Jurkat, Clone E6-1 (cell line): ENCODE measurements at places on chromosomes 7 and 10.

DNA sequence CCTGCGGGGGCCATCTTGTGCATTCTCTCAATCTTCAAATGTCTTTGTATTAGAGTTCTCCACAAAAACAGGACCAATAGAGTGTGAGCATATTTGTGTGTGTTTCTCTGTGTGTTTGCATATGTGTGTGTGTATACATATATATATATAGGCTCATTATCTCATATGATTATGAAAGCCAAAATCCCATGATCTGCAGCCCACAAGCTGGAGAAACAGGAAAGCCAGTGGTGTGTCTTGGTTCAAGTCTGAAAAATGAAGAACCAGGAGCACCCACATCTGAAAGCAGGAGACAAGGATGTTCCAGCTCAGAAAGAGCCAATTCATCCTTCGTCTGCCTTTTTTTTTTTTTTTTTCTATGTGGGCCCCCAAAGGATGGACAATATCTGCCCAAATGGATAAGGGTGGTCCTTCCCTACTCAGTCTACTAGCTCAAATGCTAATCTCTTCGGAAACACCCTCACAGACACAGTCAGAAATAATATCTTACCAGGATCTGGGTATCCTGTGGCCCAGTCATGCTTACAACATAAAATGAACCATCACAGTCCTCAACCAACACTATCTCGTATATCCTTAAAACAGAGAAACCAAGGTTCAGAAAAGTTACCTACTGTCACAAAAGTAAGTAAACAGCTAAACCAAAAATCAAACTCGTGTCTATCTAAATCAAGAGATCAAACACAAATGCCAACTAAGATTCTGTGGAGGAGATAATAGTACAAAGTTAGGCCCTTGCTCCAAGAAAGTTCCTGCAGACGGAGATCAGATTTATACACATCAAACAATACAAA, 141.9 kb downstream of the JMJD1C start:
- DNase-seq, result no peak

DNA sequence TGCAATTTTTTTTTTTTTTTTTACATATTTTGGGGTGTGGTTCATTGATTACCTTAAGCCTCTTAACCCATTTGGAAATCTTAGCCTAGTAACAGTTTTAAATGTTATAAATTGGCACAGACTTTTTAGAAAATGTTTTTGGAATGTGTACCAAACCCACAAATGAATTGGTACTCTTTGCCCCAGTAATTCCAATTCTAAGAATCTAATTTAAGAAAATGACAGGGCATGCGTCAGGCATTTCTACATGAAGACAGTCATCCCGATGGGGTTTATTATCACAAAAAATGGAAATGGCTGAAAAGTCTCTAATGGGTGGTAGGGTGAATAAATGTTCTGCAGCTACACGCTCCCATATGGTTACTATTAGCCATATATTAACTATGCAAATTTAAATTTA, 54.9 kb downstream of the ITIH5 start:
- no peak for DNase-seq

GRCh38 chr7:29588900-29589696, 25.5 kb downstream of the PRR15 start:
- DNase-seq, result peak; percentile 56

GRCh38 chr10:22874189-22874854, 53.5 kb upstream of the ARMC3 start:
- no peak for DNase-seq
